ENCODE measurements at places on chromosomes 6 and 20.

GRCh38 chr6:147023581-147023980 lies 180.6 kb upstream of the STXBP5 start:
- peak; percentile 11 for DNase-seq

DNA sequence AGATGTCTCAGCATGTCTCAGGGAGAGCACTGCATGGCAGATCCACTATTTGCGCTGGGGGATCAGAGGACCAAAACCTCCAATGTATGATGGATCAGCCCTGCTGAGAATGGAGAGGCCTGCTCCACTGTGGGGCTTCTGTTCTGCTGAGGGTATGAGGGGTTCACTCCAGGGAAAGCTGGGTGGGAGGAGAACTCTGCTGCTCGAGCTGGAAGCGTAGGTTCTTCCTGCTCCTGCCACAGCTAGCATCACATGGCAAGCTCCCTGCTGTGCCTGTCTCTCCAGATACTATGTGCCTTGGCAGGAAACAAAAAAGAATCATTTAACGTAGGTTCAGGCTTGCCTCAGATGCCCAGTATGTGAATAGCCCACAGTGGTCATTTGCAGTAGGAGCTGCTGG lies 105.8 kb downstream of the EPM2A start:
- no peak for DNase-seq

DNA sequence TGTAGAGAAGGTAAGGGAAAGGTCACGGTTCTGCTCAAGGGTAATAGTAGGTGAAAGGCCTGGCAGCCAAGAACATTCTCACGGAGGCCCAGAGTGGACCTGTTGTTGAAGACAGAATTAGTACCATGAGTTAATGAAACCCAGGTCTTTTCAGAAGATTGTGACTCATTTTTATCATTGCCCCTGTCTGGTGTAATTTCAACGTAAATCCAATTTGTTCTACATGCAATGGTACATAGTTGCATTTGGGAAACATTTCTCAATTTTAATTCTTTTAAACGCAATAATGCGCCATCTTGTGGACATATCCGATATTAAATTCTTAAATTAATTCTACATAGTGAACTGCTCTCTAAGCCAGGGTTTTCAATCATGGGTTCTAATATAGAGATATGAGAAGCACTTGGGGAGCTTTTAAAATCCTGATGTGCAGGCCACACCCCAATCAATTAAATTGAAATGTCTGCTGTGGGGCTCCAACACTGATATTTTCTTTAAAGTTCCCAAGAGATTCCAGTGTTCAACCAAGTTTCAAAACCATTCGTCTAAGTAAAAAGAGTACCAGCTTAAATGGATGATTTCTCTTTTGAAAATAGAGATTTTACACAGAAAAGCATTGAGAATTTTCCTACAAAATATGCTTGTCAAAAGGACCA lies 257.4 kb downstream of the PLCB1 start:
- DNase-seq, result peak; percentile 59

DNA sequence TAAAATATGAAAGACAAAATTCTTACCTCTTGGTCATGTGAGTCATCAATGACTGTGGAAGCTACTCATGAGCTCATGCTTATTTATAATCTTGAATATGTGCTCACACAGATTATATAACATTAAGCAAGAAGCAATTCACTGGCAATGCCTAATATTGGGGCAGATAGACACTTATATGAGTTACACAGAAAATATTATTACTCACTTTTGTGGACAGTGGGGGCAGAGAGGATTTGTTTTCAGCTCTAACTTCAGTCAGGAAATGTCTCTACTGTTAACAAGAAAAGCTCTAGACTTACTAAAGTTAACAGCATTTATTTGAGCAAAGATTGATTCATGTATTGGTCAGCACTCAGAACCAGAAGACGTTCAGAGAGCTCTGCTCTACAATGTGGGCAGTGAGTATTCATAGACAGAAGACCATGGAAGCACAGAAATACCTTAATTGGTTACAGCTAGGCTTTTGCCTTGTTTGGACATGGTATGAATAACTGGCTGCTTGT lies 85.8 kb upstream of the AHI1 start:
- peak; percentile 88 for DNase-seq

DNA sequence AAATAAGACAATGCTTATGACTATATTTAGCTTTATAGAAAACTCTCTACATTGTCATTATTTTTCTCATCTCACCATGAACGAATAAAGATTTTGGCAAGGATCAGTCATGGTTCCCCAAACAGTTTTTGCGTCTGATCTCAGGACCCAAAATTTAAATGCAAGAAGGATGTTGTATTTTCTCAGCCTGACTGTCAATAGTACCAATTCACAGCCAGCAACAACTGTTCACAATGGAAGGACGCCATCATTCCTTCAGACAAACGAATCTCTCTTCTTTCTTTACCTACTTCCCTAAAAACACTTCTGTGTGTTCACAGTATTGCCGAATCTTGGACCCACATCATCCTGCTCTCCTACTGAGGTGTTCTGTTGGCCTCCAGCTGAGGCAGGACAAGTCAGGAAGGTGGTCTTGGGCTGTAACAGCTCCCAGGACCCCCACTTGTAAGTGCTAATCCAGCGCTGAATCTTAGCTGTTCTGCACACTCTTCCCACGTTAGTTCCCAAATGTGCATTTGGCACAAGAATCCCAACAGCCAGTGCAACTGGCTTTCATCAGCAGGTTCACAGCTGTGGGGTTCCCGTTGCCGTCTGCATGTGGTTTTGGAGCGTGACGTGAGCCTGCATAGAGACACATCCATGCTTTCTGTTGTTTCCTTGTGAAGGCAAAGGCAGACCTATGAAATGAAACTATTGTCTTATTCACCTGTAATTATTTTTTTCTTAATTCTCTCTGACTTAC lies 600.0 kb downstream of the QKI start:
- no peak for DNase-seq

- peak; percentile 29 for DNase-seq
Observed at GRCh38 chr6:113857556-113858479, 673 bp downstream of the MARCKS start.

DNA sequence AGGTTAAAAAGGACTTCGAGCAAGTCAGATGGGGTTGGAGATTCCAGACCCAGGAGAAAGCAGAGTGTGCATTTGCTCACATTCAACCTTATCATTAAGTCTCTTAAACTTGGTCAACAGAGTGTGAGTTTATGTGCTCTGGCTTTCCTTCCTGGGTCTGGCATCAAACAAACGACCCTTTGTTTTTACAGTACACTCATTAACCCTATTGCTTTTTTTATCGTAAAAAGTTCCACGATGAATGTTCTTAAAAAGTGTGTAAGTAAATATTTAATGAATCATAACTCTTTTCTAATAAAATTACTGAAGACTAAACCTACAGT lies 2.5 kb downstream of the FYN start:
- DNase-seq, result no peak

DNA sequence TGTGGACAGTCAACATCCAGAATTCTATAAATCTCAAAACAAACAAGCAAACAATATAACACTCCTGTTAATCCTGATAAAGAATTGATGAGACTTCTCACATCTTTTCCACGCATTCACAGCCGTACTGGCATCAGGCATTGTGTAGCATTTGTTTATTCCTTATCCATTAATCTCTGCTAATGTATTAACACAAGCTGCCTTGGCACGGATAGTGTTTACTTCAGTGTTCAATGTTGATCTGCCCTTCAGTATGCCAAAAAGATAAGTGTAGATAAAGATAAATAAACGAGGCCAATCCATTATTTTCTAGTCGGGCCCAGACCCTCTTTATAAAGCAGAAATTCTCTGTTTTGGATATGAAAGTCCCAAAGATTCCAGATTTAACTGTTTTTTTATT lies 16.1 kb downstream of the UFL1 start:
- DNase-seq, result no peak

DNA sequence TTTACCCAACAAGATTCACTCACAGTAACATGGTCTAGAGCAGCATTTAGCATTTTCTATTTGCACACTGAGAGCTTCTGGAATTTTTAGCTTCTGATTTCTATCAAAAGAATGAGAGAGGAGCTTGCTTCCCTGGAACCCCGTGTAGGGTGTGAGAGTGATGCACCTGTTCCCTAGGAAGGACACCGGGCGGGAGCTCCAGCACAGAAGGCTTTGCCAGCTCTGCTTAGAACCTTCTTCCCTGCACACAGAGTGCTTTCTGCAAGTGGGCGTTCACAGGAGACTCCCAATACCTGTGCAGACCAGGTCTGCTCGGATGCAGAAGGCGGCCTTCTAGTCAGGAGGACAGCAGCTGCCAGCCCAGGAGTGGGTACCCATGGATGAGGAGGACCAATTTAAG lies 217.3 kb downstream of the TBXT start:
- DNase-seq, result no peak

DNA sequence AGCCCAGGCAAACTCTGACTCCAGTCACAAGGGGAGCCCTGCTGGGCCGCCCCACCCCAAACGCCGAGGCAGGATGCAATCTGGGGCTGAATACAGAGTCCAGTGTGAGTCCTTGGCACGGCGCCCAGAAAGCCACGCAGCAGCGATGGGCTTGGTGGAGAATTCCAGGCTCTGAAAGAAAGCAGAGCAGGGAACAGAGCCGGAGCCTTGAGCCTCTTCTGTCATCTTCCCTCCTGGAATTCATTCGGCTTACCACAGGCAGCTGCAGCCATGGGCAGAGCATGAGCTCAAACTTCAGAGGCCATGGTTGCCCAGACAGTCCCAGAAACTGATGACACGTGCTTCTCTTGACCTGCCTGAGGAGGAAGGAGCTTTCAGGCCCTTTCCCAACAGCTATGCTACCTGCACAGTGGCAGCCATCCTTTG lies 441.1 kb upstream of the JARID2 start:
- DNase-seq, result peak; percentile 86

- no peak for DNase-seq
Observed at GRCh38 chr20:58825450-58825849, 25.3 kb downstream of the GNAS-AS1 start.

DNA sequence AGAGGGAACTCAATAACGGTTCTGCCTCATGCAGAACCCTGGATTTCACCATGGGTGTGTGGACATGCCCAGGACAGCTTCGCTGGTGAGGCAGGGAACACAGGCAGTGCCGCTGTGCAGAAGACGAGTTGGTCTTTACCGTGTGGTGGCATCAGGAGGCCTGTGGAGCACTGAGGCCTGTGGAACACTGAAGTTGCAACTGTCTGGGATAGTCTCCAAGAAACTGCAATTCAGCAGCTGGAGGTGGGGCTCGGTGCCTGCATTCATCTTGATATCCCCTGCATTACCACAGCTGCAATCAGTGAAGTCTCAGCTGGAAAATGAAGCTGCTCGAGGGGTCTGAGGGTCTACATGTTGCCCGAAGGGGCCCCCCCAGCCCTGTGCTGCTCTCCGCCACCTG lies 202.4 kb upstream of the CDH4 start:
- no peak for DNase-seq

- no peak for DNase-seq
Observed at GRCh38 chr6:142947714-142948480, 2.9 kb upstream of the HIVEP2 start.

GRCh38 chr6:52566201-52566600 lies 10.7 kb downstream of the TRAM2 start:
- no peak for DNase-seq

GRCh38 chr6:63839485-63839884 lies 203.9 kb downstream of the PHF3 start:
- peak; percentile 71 for DNase-seq

GRCh38 chr6:77173472-77174074 lies 289.7 kb downstream of the HTR1B start:
- DNase-seq, result peak; percentile 13

DNA sequence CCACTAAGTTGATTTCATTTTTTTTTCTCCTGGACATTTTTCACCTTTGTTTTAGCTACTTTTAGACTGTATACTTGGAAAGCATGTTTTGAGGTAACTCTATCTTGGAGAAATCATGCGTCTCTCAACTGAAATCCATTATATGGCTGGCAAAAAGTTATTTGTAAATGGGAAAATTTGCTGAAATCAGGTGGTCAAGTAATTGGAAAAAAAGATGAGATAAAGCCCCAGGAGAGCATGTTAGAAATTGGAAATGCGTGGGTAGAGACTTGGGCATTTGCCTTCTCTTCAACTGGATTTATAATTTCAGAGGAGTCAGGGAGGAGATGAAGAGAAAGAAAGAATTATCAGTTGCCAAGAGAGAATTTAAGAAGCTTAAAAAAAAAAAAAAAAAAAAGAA lies 217.1 kb upstream of the MAP3K7 start:
- DNase-seq, result no peak

DNA sequence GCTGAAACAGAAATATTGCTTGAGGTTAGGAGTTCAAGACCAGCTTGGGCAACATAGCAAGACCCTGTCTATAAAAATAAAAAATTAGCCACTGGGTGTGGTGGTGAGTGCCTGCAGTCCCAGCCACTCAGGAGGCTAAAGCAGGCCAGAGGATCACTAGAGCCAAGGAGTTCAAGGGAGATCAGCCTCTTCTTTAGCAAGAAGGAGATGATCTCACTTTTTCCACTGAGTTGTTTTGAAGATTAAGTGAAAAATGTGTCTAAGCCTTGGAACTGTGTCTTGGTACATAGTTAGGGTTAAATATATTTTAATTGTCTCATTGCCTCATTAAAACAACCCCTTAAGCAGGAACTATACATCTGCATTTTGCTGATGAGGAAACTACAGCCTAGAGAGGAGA lies 279.0 kb upstream of the ZFP64 start:
- DNase-seq, result no peak

DNA sequence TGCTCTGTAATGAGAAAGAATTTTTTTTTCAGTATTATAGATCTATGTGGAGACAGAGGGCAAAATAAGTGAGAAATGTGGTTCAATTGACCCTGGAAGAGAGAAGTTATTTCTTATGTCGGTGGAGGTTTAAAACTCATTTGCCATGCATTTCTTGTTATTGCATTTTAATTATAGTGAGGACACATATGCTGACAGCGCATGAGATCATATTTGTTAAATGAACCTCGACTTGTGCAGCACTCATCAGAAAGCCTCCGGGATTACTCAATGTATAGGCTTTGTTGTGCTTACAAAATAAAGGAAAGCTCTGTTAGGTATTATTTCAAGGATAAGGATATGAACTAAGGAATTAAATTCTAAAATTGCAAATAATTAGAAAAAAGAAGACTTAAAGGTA lies 915.1 kb upstream of the MAP3K7 start:
- no peak for DNase-seq

DNA sequence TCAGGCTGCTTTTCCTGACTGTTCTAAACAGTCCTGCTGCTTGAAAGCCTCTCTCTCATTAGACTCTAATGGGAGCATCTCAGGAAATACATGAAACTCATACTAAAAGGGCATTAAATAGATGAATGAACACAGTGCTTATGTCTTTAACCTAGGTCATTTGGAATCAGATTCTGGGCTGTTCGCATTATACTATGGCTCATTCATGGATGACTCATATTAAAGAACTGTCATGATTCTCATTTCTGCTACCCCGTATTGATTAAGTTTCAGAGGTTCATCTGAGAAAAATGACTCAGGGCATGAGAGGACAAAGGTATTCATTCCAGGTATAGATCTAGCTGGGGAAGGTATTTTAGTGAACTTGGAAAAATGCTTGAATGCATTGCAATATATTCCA lies 335.5 kb downstream of the GJA1 start:
- DNase-seq, result peak; percentile 28

All from IMR-90 (cell line).